NCI-H2081 (cell line): ENCODE measurements at places on chromosomes 7 and 10.

- no peak for DNase-seq
These were observed 5.1 kb downstream of the CACNA2D1 start for GRCh38 chr7:82438521-82438920.

- DNase-seq, result no peak
These were observed 901.8 kb upstream of the ZWINT start for GRCh38 chr10:57262892-57263291.

DNA sequence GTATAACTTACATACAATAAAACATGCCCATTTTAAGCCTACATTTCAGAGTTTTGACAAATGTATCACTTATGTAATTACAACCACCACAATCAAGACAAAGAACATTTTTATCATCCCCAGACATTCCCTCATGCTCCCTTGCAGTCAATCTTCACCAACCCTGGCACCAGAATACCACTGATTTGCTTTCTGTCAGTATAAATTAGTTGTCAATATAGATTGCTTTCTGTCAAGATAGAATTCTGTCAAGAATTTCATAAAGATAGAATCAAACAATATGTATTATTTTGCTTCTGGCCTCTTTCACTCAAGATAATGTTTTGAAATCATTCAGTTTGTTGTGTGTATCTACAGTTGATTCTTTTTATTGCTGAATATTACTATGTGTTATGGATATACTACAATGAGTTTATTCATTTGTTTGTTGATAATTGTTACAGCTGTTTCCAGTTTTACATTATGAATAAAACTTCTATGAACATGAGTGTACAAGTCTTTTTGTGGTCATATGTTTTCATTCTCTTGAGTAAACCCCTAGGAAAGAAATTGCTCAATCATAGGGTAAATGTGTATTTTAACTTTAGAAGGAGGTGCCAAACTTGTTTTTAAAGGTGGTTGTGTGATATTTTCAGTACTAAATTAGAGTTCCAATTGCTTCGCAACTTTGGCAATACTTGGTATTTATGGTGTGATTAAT, 56.9 kb downstream of the IFIT5 start:
- DNase-seq, result no peak

- no peak for DNase-seq
These were observed 49.5 kb upstream of the HDAC9 start for GRCh38 chr7:18445916-18446520.
